ENCODE measurements at places on chromosomes 1 and 21. TPM values are rescaled to one million over a fixed set of nuclear protein-coding genes. Genes with fewer than 3 reads are reported as not detected.

Gene ACTL8
- not detected for total RNA-seq

- no peak for DNase-seq
These were observed 4.5 kb downstream of the ZNF683 start for GRCh38 chr1:26368006-26368405.

Gene XKR8
- total RNA-seq: 0.96 TPM

DNA sequence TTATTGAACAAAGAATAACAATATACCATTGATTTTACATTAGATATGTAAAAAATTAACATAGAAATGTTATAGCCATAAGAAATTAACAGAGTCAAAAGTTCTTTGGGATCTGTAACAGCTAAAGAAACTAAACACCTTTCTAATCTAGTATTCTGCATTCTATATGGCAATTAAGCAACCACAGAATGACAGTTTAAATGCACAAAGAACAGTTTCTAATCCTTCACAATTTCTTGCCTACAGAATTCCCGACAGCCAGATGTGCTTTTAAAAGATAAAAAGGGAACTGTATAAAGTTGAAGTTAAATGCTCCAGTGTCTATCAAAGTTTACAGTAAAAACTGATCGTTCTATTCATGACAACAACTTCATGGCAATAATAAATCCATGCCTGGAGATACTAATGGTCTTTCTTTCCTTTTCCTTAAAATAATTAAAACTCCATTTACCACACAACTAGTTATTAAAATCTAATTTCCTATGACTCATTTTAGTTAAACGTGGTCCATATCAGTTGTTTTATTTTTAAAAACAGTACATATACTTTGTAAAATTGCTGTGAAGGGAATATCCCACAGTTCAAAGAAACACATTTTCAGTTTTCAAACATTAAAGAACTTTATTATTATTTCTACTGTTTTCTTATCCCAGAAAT is 110.2 kb downstream of the EIF4G3 start:
- no peak for DNase-seq

GRCh38 chr1:203930342-203930741 is 68.9 kb downstream of the SNRPE start:
- no peak for DNase-seq

Data from A172 (cell line).